ENCODE measurements at places on chromosomes 2 and 18.

- DNase-seq: no peak
Observed at GRCh38 chr2:172437419-172438341, 10.3 kb downstream of the ITGA6 start.

- no peak for DNase-seq
Observed at GRCh38 chr2:197247083-197247482, 63.5 kb downstream of the ANKRD44 start.

GRCh38 chr2:43005975-43006833, 213.8 kb upstream of the HAAO start:
- no peak for DNase-seq

DNA sequence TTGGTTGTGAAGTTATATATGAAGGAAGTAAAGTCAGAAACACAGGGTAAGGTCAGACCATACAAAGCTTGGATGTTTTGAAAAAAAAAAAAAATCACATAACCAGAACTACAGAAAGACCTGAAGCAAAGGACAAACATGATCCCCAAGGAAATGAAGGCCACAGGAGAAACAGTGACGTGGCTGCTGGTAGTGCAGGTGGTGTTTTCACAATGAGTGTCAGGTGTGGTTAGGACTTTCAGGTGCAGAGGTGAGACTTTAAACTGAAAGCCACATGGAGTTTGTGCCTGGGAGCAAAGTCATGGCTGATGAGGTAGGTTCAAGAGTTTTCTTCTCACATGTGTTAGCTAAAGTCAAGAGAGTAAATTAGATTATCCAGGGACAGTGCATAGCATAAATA, 270.7 kb downstream of the PIEZO2 start:
- no peak for DNase-seq
